ENCODE measurements at places on chromosomes 5 and 9.

- peak; percentile 73 for DNase-seq
These were observed 2118.6 kb upstream of the C9orf72 start for GRCh38 chr9:29691758-29692407.

- DNase-seq, result peak; percentile 93
These were observed 85.0 kb downstream of the LURAP1L start for GRCh38 chr9:12859704-12860251.

DNA sequence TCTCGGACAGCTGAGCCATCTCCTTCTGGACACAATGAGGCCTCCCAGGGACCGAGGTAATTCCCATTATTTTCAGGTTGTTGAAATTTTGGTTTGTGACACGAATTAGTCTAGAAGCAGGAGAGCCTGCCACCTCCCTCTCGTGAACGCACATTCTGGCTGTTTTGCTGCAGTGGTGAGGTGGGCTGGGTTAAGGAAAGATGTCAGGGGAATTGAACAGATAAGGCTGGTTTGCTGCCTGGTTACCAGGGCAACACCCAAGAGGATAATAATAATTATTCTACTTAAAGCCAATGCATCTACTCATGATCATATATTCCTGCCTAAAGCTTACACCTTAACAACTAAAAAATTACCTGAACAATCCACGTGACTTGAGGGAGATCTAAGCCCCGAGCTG is 38.1 kb downstream of the DDX31 start:
- no peak for DNase-seq

DNA sequence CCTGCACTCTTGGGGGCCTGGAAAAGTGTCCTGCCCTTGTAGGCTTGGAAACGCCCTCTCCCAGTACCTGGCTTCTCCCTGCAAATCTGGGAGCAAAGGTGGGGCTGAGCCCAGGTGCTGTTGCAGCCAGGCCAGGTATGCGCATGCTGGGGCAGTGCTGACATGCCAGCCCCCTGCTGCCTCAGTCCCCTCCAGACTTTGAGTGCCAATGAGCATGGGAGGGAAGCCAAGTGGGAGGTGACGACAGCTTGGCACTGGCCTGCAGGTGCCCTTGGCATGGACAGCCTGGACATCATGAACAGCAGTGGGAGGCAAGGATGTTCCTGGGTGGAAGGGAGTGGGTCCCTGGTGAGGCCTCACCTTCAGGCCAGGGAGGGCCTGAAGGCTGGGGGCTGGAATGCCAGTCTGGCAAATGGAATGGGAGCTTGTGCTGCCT is 1494.4 kb upstream of the NUDT12 start:
- DNase-seq, result no peak

- DNase-seq, result no peak
These were observed 292.6 kb downstream of the MCTP1 start for GRCh38 chr5:94992325-94992724.

GRCh38 chr5:25707093-25707492 is 1062.3 kb upstream of the CDH10 start:
- no peak for DNase-seq

- DNase-seq, result no peak
These were observed 507.3 kb upstream of the TNC start for GRCh38 chr9:115625251-115625650.

DNA sequence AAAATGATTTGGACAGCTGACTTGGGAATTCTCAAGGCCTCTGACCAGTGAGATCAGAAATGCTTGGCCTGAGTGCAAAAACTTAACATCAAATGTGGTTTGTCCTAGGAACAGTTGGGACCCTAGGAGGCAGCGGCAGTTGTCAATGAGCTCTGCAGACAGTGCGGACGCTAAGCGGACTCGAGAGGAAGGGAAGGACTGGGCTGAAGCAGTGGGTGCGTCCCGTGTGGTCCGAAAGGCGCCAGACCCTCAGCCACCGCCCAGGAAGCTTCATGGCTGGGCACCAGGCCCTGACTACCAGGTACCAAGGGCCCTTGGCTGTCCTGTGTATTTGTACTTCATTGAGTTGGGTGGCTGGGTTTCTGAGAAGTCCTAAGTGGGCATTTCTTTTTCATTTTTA is 43.7 kb upstream of the POMT1 start:
- DNase-seq, result no peak

DNA sequence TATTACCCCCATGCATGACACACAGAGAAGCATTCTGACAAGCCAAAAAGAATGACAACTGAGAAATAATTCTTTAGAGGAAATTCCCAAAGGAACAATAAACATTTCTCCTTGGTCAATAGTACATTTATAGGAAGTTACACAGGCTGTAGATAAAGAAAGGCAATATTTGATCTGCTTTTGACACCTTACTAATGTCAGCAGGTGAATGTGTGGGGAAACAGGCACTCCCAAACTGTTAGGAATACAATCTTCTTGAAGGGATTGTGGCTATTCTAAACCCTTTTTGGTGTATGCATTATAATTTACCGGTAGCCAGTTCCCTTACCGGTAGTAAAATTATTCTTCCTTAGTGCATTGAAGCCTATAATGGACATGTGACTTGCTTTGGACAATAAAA is 116.1 kb upstream of the FTMT start:
- no peak for DNase-seq

- DNase-seq, result no peak
These were observed 24.4 kb downstream of the MLLT3 start for GRCh38 chr9:20597862-20598261.

GRCh38 chr9:33906769-33907168 is 89.8 kb downstream of the UBE2R2 start:
- DNase-seq, result no peak

DNA sequence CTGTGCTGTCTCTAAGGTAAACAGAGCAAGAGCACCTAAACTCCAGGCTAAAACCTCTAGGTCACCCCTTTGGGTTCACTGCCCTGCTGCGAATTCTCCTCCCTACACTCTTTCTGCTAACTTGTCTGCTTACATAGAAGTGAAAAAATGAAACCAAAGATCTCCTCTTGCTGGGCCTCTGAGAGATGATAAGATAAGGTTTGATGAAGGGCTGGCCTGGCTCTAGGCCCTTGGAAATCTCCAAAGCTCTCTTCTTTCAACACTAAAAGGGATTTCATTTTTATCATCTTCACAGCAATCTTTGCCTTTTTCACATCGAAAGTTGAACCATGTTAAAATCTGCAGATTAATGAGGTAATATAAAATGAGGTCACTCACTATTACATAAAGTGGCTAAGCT is 450.8 kb upstream of the TLE4 start:
- peak; percentile 13 for DNase-seq

- peak; percentile 85 for DNase-seq
These were observed 193.0 kb downstream of the DMAC1 start for GRCh38 chr9:7606591-7606990.

DNA sequence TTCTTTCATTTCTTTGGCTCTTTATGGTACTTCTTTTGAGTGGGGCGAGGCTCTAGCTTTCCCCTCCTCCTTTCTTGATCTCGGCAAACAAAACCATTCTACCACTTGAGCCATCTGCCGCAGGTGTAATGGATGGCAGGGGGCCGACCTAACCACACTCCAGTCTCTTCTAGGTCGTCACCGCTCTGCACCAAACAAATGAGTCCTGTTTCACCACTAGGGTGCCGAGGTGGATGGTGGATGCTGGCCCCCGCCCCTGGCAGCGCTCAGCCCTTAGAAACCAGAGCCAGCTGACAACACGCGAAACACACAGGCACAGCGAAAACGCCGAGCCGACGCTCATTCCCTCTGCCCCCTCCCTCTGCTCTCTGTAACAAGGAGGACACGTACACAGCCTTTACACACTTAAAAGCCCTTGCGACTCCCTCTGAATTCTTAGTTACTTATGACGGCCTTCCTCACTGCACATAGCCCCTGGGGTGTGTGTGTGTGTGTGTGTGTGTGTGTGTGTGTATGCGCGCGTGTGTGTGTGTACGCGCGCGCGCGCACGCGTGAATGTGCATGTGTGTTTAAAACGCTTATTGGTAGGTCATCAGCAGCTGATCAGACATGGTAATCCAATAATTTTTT is 199.4 kb downstream of the MEF2C start:
- no peak for DNase-seq

DNA sequence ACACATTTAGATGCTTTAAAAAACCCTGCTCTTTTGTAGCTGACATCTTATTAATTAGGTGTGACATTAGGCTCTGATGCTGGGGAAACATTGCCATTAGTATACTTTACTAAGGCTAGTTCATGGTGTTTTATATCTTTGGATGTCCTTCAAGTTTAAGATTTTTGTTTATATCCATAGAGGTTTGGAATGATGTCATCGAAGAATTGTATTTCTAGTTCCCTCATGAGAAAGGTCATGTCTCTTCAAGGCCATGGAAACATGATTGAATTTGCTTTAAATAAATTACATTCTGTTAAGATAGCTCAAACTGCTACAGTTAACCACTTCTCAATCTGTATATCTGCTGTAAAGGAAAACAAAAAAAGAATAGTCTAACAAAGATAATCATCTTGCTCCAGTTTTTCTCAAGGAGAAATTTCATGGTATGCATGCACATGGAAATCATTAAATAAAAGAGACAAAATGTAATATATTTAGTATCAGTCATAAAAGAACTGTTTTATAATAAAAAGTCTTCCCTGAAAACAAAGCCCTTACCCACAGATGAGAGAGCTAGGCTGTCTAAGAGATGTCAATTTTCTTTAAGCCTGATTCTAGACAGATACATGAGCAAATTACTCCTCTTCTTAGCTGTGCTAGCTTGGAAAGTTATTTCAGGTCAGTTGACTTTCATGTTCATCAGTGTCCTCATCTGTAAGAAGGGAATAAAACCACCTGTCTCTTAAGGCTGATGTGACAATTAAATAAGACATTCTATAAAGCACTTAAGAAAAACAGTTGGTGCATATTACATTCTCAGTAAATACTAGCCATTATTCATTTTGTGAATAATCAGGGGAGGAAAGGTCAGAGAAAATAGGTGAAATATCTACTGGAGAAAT is 25.0 kb upstream of the STARD4 start:
- DNase-seq, result no peak

DNA sequence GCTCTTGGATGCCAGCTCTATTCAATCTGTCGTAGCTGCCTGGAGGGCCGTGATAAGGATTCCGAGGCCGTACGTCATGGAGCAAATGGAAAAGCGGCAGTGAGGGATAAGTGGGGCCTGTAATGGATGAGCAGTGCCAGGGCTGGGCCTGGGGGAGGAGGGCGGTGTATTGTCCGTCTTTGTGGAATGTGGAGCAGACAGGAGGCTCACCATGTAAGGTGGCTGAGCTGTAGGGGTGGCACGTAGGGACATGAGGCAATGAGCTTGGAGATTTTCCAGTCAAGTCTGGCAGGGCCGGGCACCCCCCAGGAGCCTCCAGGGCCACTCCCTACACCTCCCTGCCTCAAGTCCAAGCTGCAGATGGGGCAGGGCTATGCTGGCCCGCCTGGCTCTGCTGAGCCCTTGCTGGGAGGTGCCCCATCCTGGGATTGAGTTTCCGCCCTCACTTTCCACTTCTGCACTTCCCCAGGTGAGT is 29.2 kb downstream of the NCS1 start:
- DNase-seq, result no peak

GRCh38 chr9:30982301-30982700 is 1402.1 kb upstream of the ACO1 start:
- no peak for DNase-seq
